NCI-H460 (cell line): ENCODE measurements at places on chromosomes 1 and 21.

- DNase-seq: no peak
Measured at GRCh38 chr1:156912861-156913808, 7.3 kb upstream of the LRRC71 start.

DNA sequence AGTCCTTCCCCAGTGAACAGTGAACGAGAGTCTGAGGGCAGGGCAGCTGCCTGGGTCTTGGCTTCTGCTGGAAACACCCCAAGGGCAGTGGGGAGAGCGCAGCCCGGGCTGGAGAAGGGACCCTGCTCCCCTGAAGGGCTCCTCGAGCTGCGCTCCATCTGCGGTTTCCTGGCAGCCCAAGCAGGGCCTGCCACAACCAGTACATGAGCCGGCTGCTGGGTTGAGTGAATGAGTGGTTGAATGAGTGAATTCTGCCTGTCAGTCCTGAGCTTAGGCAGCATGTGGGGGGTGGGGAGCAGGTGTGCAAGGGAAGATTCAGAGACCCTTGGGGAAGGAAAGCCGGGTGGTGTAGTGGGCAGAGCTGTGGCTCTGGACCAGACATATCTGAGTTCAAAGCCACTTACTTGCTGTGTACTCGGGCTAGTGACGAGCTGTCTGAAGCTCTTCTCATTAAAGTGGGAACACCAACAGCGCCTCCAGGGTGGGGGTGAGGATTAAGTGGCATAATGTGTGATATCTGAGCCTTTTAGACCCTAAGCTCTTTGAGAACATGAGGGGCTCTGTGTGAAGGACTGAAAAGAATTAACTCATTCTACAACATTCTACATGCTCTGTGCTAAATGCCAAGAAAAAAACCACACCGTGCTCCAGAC lies 3.7 kb downstream of the OPRD1 start:
- DNase-seq: no peak

GRCh38 chr1:69506721-69507120 lies 61.0 kb upstream of the LRRC7 start:
- no peak for DNase-seq

DNA sequence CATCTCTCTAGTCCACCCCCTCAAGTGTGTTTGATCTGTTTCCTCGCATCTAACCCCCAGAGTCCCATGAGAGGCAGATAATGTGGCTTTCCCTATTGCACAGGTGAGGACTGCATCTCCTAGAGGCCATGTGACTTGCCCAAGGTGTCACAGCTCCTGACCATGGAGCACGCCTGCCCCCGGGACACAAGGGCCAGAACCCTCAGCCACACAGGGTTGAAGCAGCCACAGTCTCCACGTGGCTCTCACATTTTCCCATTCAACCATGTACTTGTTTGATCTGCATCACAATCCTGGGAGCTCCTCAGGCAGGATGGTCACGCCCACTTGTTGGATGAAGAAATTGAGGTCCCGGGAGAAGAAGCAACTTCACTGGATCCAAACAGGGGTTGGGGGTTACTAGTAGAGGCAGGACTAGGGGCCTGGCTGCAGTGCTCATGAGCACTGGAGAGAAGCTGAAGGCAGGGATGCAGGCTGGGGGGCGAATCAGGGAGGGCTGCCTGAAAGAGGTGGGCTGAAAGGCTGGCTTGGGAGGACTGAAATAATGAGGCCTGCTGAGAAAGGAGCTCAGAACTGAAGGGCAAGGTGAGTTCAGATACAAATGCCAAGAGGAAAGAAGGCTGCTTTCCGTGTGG lies 207.9 kb downstream of the PTPRU start:
- no peak for DNase-seq

DNA sequence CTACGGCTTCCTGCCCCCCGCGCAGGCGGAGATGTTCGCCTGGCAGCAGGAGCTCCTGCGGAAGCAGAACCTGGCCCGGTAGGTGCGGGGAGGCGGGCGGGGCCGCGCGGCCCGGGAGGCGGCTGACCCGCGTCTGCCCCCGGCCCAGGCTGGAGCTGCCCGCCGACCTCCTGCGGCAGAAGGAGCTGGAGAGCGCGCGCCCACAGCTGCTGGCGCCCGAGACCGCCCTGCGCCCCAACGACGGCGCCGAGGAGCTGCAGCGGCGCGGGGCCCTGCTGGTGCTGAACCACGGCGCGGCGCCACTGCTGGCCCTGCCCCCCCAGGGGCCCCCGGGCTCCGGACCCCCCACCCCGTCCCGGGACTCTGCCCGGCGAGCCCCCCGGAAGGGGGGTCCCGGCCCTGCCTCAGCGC lies 16.6 kb downstream of the NOC2L start:
- no peak for DNase-seq

DNA sequence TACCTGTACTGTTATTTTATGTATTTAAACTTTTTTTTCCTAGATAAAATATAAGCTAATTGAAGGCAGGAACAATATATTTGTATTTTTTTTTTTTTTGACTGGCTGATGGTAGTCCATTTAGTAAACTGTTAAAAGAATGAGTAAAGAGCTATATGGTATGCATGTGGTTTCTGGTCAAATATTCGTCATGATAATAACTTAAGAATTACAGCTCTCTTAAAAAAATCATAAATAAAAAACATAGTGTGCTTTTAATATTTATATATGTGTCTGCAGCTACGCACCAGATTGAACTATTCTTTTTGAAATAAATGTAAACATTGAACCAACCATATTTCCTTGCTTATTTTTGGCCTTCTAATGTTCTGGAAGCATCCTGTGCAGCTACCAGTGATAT lies 272.3 kb upstream of the C1orf105 start:
- no peak for DNase-seq

DNA sequence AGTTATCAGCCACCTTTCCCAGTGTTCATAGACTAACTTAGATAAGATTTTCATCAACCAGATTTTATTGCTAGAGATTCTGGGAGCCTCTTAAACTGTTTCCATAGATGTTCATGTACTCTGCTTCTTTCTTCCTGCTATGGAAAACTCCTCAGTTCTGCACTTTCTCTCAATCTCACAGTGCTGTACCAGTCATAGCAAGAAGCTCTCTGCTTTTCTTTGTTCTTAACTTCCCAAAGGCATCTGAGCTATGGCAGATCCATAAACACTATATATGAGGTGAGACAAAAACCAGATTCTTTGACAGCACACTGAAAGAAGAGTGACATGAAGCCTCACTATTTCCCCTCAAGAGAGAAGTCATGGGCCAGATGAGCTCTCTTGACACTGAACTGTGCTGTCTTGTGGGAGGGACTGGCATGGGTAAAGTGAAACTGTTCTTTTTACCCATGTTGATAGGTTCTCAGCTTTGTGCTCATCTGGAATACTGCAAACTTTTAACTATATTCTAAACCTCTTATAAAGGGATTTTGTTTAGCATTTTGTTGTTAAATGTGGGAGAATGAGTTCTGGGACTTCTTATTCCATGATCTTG lies 64.2 kb upstream of the LYPLAL1 start:
- DNase-seq: no peak
